Stimulated activated CD8-positive, alpha-beta memory T cell treated with anti-CD3 and anti-CD28 coated beads, Interleukin-12 subunit alpha, Interleukin-12 subunit beta, amount 100 ng/mL, for 1 hour (primary cell): ENCODE measurements at places on chromosomes 6 and 20.

DNA sequence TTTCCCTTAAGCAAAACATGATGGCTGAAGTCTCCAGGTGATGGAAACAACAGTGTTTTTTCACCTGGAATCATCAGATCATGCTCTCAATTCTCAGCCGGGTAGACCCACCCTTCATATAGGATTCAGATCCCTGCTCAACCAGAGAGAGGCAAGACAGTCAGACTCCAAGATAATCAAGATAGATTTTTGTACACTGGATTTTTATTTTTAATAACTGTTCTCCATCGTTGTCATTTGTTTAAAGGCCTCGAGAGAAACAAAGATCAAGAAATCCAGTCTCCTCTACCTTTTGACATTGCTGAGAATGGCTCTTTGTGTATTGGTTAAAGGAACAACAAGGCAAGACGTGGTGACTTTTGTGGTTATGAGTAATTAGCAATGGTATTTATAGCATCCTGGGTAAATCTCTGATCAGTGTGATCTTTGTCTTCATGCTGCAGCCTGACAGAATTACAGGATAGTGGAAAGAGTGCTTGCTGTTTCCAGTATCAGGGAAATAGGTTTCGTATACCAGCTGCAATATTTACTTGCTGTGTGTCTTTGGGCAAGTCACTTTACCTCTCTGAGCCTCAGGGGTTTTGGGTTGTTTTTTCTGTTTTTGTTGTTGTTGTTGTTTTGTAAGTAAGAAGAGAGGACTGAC, 29.9 kb downstream of the ID4 start:
- DNase-seq: no peak

GRCh38 chr6:52620055-52620905, 43.4 kb upstream of the TRAM2 start:
- DNase-seq: no peak

- no peak for DNase-seq
Observed at GRCh38 chr6:38239719-38240451, 399.8 kb downstream of the BTBD9 start.

- DNase-seq: no peak
Observed at GRCh38 chr6:109579361-109579760, 96.3 kb upstream of the ZBTB24 start.

GRCh38 chr20:4836935-4837334, 115.2 kb downstream of the PRND start:
- no peak for DNase-seq

- no peak for DNase-seq
Observed at GRCh38 chr6:148893481-148893880, 146.7 kb downstream of the UST start.
